ENCODE measurements at places on chromosomes 1 and 21.

GRCh38 chr1:52225174-52225573, 83.3 kb downstream of the ZFYVE9 start:
- no peak for DNase-seq

DNA sequence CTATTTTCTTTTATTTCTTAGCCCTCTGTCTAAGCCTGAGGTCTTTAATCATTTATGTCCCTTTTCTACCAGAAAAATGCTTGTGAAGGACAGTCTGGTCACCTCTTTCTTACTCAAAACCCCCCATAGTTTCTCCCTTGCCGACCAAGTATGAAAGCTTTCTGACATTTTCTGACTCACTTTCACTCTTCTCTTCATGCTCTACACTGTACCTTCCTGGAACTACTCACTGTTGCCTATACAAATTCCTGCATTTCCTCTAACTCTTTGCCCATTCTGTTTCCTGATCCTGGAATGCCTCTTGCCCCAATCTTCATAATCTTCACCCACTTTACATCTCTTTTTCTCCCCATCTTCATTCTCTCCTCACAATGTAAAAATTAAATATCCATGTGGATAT, 380.0 kb downstream of the HHIPL2 start:
- no peak for DNase-seq

GRCh38 chr1:147611021-147611426, 59.3 kb downstream of the ACP6 start:
- no peak for DNase-seq

DNA sequence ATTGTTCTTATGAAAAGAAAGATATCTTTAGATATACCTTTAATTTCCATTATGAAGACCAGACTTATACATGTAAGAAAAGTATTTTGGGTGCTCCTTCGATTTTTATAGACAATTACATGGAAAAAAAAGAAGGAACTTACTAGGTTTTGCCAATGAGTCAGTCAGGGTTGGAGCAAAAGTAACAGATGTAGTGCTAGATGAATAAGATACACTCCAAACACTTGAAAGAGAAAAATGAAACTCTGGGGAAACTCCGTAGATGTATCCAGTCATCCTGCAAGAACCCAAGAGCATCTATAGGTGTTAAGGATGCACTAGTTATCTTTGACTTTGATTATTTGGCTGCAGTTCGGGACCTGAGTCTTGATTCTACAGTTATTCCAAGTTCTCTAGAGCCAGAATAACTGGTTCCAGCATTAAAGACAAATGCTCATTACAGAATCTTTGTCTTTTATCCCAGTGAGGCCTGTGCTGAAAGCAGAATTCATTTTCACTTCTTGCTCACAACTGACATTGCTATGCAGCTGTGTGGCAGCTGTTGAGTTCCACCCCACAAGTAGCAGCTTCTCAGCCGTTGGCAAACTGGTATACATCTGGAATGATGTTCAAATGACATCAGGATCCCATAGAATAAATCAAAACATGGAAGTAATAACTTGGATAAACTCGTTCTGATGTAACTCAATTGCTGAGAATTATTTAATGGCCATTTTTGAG, 326.1 kb downstream of the ASTN1 start:
- DNase-seq: no peak

- DNase-seq: no peak
These were observed 18.9 kb downstream of the FAAH start for GRCh38 chr1:46412893-46413595.

- no peak for DNase-seq
These were observed 54.9 kb upstream of the ENAH start for GRCh38 chr1:225707824-225708223.

GRCh38 chr1:38579056-38579455, 280.5 kb downstream of the RRAGC start:
- DNase-seq: no peak

- no peak for DNase-seq
These were observed 262.8 kb upstream of the VAMP3 start for GRCh38 chr1:7508052-7508933.

DNA sequence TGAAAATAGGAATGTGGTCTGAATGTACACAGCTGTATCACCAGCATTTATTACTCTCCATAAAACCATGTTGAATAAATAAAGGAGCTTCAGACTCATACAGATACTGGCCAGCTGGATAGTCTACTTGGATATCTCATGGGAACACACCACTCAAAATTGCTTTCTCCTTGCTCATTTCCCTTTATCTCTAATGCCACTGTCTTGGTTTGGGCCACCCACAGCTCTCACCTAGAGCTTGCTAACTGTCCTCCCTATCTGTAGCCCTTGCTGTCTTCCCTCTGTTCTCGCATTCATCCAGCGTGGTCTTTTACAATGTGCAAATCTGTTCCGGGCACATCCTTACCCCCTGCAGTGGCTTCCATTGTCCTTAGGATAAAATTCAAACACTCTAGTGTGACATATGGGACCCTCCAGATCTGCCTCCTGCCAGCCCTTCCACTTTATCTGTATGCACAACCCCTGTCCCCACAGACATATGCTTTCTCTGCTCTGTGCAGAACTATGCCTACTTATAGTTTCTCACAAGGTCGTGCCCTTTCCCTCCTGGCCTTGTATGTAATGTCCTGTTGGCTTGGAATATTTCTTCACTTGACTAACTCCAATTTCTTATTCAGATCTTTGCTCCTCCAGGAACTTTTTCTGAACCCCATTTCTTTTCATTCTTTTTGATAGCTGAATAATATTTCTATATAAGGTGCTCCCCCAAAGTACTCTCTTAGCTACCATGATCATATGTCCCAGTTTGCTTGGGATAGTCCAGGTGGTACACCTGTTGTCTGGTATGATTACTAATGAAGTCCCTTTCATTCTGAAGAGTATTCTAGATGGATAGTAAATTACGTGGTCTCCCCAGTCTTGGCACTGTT, 2.9 kb downstream of the FLVCR1 start:
- DNase-seq: no peak

DNA sequence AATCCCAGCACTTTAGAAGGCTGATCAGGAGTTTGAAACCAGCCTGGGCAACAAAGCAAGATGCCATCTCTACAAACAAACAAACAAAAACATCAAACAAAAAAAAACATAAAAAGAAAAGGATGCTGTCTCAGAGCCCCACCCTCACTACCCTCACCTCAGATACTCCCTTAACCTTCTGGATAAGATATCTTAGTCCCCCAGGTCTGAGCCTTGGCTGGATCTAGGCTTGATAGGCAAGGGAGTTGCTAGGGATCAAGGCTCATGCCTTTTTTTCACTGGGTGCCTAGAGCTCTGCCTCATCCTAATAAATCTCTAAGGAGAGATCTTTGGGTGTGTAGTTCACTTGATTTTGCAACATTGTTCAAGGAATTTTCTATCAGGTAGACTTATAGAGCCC, 7.4 kb downstream of the HDAC1 start:
- DNase-seq: no peak

DNA sequence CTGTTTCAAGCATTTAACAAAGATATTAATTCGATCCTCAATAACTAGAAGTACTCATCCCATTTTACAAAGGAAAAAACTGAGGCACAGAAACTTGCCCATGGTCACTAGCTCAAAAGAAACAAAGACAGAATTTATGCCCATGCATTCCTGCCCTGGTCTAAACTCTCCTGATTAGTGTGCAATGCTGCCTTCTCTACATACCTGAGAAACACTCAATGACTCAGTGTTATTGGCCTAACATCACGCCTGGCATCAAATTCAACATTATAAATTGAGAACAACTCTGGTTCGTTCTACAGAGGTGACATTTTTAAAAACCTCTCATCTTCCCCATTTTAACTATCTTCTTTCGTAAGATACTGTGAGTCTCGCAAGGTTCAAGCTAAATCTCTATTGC, 5.2 kb downstream of the APP start:
- no peak for DNase-seq

DNA sequence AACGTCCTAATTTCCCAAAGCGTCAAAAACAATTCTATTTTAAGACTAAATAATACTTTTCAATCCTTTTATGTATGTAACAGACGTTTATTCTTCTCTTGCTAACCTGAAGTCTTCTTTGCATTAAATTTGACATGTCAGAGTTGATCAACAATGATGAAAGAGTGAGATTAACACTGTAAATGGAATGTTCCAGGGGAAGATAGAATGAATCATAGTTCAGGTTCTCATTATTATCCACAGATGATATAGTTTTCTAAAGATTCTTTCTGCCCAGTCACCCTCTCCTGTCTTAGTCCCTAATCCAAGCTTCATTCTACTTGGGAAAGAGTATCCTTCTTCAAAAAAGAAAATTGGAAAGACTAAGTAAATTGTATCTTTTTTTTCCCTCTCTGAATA, 38.9 kb downstream of the SDCCAG8 start:
- DNase-seq: no peak

DNA sequence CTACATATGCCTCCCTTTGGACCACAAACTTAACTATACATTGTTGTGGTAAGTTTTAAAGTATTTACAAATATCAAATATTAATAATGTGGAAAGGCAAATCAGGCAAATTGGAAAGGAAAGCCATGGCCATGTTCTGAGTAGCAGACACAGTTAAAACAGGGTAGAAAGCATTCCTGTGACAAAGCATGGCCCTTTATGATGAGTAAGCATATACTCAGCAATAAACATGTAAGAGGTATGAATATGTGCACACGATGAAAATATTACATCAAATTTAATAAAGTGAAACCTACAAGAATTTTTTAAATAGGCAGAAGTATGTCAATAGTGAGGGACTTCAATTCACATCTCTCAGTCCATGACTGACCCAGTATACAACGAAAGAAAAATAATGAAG, 389.2 kb downstream of the DSCAM start:
- DNase-seq: no peak

DNA sequence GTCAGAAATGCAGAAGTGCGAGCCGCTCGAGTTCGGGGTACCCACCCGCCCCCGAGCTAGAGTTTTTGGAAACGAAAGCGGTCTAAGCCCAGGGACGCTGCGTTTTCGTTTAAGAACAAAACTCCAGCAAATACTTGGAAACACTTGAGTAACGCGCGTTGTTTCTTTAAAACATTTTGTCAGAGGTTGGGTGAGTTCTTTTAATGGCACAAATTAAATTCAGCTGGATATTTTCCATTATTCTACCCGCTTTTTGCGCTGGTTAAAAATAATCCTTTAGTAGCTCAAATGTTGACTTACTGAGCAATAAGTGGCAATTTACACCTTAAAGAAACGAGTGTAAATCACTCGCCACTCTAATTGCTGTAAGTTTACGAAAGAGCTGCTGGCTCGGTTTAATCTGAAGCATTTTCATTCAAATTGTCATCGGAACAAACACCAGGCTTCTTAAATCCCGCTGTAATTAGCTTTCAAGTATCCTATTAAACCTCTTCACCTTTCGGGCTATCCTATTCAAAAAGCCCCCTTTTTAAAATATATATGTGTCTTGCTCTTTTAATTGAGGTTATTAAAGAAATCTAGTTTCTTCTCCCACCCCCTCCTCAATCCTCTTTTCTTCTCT, 1.5 kb downstream of the LHX8 start:
- no peak for DNase-seq

DNA sequence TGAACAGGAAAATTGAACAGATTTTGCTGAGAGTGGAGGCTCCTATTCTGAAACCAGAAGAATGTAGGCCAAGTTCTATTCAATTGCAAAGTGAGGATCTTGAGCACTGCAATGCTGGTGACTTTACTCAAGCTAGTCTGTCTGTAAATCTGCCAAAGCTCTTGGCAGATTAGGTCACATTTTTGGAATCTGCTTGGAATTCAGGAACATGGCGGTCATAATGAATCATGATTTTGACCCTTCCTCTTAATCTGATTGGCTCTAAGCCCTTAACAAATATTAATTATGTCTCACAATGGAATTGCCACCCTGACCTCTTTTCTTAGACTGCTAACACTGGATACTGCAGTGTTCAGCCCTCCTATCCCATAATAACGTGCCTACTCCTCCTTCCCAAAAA, 7.2 kb upstream of the GNG12 start:
- DNase-seq: no peak

- no peak for DNase-seq
These were observed 2.6 kb upstream of the GUCA2B start for GRCh38 chr1:42150651-42151050.

DNA sequence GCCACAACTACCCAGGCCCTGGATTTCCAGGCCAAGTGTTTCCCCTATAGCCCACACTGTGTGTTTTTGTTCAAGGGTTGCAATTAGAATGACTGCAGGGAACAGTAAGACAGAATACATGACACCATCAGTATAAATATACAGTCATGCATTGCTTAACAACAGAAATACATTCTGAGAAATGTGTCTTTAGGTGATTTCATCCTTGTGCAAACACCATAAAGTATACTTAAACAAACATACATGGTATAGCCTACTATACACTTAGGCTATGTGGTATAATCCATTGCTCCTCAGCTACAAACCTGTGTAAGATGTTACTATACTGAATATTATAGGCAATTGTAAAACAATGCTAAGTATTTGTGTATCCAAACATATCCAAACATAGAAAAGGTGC, 7.5 kb upstream of the SLC44A5 start:
- DNase-seq: no peak

DNA sequence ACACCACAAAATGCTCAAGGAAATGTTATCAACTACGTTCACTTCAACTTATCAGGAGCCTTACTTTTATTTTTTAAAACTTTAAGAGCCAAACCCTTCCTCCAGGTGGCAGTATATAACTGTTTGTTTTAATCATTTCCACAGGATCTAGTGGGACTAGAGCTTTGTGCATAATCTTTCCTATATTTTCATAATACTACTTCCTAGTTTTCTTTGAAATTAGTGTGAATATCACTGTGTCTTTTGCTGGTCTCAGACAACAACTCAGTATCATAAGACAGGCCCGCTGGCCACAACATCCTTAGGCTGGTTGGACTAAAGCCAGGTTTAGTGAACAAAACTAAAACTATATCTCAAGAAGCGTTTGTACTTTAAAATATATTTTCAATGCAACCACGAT, 145.5 kb downstream of the TIAM1 start:
- no peak for DNase-seq

DNA sequence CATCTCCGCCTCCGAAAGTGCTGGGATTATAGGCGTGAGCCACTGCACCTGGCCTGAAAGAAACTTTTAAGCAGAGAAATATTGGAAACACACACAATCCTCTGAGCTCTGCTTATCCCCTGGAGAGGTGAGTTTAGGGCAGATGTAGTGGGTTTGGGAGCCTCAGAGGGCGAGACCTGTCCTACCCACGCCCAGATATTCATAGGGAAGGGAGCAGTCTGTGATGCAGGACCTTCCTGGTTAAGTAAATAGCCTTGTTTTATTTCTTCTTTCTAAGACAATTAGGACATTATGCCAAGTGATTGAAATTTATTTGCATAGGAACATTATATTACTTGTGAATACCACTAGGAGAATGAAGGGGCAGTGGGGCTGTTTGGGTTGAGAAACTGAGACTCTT, 18.0 kb upstream of the SLC45A1 start:
- no peak for DNase-seq

- DNase-seq: no peak
These were observed 263.2 kb downstream of the KCTD3 start for GRCh38 chr1:215830226-215830810.

GRCh38 chr1:2258996-2259395, 30.9 kb downstream of the SKI start:
- DNase-seq: no peak

All from cortex of kidney (tissue), 1 donor.